ENCODE measurements at places on chromosomes 2 and 18.

DNA sequence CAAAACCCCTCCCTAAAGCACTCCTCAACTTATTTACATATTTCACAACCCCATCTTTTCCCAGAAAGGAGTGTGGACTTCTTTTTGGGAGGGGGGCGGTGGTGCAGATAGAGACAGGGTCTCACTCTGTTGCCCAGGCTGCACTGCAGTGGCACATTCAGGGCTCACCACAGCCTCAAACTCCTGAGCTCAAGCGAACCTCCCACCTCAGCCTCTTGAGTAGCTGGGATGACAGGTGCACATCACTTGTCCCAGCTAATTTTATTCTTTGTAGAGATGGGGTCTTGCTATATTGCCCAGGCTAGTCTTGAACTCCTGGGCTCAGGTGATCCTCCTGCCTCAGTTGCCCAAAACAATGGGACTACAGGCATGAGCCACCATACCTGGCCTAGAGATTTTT, 44.1 kb downstream of the ADCY3 start:
- no peak for DNase-seq

DNA sequence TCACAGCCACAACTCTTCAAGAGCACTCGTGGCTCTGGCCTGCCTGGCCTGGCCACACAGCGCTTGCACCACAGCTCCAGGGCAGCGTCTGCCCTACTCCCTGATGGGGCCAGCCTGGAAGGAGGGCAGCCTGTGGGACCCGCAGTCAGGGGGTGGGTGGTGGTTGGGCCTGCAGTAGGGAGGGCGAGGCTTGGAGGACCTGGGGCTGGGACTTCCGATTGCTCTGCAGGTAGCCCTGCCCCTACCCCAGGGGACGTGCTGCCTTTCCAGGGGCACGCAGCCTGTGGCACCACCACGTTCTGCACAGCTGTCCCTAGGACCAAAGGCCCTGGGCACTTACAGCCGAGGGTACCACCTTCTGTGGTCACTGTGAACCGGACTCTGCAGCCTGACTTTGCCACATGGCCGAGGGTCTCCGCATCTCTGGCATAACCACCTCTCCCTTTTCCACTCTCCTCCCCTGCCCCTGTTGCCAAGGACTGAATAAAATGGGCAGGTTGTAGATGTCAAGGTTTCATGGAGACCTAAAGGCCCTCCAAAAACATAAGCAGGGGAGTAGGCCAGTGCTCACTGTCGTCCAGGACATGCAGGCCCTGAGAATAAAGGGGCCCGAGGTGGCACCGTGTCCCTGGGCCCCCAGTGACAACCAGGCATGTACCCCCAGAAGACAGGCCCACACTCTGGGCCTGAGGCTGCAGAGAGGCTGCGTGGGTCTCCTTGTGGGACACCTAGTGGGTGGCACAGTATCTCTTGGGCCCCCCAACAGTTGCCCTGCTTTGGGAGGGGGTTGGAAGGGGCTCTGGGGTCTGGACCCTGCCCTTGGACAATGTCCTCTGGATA, 87.3 kb downstream of the INHBB start:
- DNase-seq = no peak

- no peak for DNase-seq
Observed at GRCh38 chr18:68783506-68783905, 14.4 kb upstream of the CCDC102B start.

DNA sequence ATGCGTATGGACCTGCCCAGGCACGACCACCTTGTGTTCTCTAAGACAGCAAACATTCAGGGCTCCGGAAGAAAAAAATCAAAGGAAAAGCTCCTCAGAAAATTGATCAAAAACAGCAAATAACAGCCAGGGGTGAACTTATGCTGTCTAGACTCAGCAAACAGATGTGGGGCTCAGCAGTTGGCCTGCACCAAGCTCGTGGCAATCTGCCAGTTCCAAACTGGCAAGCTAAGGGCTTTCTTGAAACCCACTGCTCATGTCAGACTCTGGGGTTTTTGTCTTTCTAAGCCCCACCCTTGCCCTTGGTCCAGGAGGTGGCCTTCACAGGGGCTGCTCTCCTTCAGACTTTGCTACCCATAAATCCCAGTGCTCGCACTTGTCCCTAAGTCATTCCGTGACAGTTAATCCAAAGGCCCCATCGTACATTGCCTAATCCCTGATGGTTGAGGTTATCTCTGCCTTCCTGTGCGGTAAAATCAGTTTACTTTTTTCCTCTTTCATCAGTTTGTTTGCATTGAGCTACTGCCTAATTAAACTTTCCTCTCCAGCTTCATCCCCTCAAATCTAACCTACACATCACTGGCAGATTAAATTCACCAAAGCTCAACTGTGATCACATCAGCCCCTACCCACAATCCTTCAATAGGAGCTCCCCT, 408.0 kb downstream of the LRATD1 start:
- DNase-seq = no peak

DNA sequence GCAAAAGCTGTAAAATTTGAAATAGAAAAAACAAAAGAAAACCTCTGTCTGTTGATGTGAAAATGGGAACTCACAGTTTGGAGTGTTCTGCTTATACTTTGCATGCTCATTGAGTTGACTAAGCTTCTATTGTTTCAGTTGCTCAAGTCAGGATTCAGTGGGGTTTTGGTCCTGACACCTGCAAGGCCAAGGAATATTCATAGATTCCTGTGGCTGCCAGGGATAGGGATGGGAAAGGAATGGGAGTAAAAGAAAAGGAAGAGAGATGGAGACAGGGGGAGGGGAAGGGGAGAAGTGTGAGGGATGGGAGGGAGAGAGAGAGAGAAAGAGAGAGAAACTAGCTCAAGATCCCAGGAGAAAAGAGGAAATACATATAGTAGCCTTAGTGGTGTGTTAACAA, 1.3 kb downstream of the CPS1 start:
- DNase-seq = no peak

GRCh38 chr2:29662861-29663260, 258.5 kb downstream of the ALK start:
- DNase-seq = no peak

- no peak for DNase-seq
Observed at GRCh38 chr2:69720404-69720803, 21.5 kb upstream of the ANXA4 start.

DNA sequence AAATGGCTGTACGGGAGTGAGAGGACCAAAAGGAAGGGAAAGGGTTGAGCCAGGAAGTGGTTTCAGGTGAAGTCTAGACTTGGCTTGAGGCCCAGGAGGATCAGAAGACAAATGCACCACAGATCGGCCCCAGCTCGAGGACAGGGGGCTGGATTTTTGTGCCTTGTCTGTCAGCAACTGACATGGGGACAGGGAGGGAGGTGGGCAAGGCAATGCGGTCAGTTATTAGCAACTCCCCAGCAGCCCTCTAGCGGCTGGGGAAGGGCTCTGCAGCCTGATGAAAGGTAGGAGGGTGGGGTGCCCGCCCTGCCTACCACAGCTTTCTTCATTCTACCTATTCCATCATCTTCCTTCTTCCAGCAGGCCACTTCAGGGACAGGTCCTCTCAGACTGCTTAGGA, 50.0 kb downstream of the CPO start:
- DNase-seq = no peak

GRCh38 chr18:58891776-58892175, 27.1 kb downstream of the ZNF532 start:
- DNase-seq = no peak

- DNase-seq = no peak
Observed at GRCh38 chr18:21345840-21346239, 103.8 kb downstream of the GREB1L start.

GRCh38 chr2:149990965-149991364, 403.4 kb upstream of the MMADHC start:
- DNase-seq = no peak

- no peak for DNase-seq
Observed at GRCh38 chr18:59006461-59007067, 133.1 kb upstream of the SEC11C start.

DNA sequence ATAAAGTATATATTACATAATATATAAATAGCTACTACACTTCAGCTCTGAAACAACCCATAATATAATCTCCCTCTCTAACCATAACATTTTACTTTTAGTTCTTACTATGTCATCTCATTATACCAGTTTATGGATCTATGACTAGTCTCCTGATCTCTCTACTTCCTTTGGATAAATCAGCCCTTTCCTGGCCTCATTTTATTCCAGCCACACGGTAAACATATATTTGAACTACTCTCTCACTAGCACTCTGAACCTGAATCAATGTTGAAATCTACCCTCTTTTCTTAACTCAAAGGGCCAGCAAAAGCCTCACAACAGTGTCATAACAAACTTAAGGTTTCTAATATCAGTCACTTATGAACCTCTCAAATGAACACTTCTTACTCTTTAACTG, 62.6 kb downstream of the BAZ2B start:
- no peak for DNase-seq

GRCh38 chr2:233468741-233469110, 97.9 kb downstream of the USP40 start:
- DNase-seq = no peak

DNA sequence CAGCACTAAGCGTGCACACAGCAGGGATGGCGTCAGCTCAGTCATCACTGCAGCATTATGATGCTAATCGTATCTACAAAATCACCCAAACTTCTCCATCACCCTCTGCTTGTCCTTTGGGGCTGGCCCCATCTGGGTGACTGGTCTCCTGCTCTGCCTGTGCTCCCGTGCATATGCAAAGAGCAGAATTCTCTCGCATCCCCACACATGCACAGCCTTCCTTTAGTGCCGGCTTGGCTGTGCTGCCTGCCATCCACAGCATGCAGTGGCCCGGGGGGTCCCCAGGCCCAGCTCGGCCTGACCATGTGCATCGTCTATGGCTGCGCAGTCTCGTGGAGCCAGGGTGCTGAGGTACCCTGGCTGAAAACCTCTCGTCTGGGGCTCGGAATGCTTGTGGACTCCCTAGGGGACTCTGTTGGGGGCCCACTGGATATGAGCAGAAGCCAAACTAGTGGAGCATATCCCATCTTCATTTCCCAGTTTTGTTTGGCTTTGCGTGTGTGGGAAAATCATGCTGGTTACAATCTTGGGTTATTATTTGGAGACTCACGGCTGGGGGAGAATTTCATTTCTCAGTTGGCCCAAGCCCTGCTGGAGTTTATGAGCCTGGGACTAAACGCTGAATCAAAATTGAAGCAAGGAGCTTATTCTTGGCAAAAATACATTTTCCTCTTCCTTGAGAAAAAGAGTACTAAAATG, 70.9 kb upstream of the HS6ST1 start:
- DNase-seq = no peak

DNA sequence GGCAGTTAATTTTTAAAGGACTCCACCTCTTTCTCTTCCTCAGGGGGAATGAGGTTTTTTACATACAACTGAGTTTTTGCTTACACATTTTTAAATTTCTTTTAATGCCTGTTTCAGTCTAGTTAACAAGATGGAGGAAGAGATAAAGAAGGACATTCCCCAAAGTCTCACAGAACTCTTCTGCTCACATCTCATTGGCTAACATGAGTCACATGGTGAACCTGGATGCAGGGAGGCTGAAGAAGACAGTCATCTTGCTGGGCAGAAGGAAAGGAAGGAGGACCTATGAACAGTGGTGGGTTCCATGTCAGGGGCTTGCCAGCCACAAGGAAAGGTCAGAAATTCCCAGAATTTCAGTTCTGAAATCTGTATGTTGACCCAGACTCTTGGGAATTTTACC, 10.4 kb upstream of the ST8SIA5 start:
- no peak for DNase-seq

- DNase-seq = no peak
Observed at GRCh38 chr2:6308986-6309385, 556.7 kb downstream of the CMPK2 start.

- no peak for DNase-seq
Observed at GRCh38 chr2:36329746-36330472, 25.7 kb upstream of the CRIM1 start.

GRCh38 chr2:112814278-112814677, 22.3 kb downstream of the IL1B start:
- no peak for DNase-seq

DNA sequence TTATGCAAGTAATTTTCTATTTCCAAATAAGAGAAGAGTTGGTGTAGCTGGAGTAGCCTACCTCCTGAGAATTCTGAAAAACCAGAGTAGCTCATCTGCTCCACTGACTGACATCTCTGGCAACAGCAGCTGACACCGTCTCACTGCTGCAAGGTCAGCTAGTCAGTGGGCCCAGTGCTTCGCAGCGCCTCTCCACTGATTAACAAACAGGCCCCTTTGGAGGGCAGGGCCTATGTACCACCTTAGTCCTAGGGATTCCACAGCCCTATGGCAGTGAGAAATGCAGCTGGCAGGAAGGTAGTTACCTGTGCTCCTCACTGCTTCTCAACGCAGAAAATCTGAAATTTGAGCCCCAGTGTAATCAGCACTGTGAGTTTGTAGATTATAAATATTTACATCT, 97.5 kb downstream of the DLGAP1 start:
- no peak for DNase-seq

DNA sequence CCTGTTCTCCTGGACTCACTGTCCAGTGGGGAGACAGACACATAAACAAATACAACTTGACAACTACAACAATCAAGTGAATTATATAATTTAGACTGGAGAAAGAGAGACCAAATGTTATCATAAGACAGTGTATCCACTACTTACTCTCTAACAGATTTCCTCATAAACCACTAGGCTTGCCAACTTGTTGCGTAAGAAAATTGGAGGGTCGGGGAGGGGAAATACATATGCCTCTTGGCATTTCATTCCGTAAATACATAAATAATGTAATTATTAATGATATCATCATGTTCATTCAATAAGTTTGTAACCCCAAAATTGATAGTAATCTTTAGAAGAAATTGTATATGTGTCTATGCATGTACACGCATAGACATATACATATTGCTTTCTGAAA, 14.9 kb downstream of the RAB6D start:
- no peak for DNase-seq

- no peak for DNase-seq
Observed at GRCh38 chr2:60741576-60741975, 14.5 kb upstream of the PAPOLG start.

- DNase-seq = no peak
Observed at GRCh38 chr2:130152816-130153595, 8.1 kb upstream of the CCDC74B start.

- no peak for DNase-seq
Observed at GRCh38 chr2:45494275-45494977, 116.6 kb downstream of the SRBD1 start.

- no peak for DNase-seq
Observed at GRCh38 chr2:60478660-60479059, 74.8 kb downstream of the BCL11A start.

- no peak for DNase-seq
Observed at GRCh38 chr2:79887747-79888374, 375.0 kb downstream of the CTNNA2 start.

GRCh38 chr2:199603721-199604291, 146.1 kb upstream of the SATB2 start:
- DNase-seq = no peak

DNA sequence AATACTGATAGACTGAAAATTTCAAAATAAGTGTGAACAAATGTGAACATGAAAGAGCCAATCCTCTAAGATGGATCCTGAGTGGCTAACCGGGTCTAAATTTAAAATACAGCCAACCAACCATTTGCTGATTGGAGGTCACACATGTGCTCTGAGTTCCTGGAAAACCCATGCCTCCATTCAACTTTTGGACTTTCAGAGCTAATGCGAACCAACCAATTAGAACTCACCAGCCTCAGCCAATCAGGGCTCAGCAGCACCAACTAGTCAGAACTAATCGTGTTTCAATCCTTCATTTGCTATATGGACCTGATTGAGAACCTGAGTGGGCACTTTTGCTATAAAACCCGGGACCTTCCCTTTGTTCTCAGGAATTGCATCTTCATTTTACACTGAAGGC, 111.5 kb downstream of the MEP1B start:
- no peak for DNase-seq

- no peak for DNase-seq
Observed at GRCh38 chr18:46732201-46732600, 24.7 kb downstream of the ST8SIA5 start.

GRCh38 chr18:35458677-35459441, 38.9 kb downstream of the INO80C start:
- no peak for DNase-seq

All from stimulated activated CD4-positive, alpha-beta T cell treated with anti-CD3 and anti-CD28 coated beads, Interleukin-1b, Interleukin-23, amount 100 ng/mL, for 4 hours (primary cell).